Ovary (tissue), 10 donors: ENCODE measurements at places on chromosomes 12 and 14. TPM values are rescaled to one million over a fixed set of nuclear protein-coding genes. Genes with fewer than 3 reads are reported as not detected.

- no peaks in the 10 kb centered on the region for H3K4me1 ChIP-seq
- no peak overlapping the region for H3K27ac ChIP-seq
- no peaks in the 10 kb centered on the region for H3K36me3 ChIP-seq
- DNase-seq = no peak
- no peak overlapping the region for H3K4me3 ChIP-seq
- no peaks in the 10 kb centered on the region for H3K27me3 ChIP-seq
Measured at GRCh38 chr12:108517288-108518100, 2.4 kb downstream of the FICD start.

- H3K4me1 ChIP-seq = no peaks in the 10 kb centered on the region
- H3K4me3 ChIP-seq = no peak overlapping the region
- H3K27me3 ChIP-seq = no peaks in the 10 kb centered on the region
- H3K27ac ChIP-seq = no peak overlapping the region
Measured at GRCh38 chr14:92506231-92506630, 7.3 kb upstream of the RIN3 start.

DNA sequence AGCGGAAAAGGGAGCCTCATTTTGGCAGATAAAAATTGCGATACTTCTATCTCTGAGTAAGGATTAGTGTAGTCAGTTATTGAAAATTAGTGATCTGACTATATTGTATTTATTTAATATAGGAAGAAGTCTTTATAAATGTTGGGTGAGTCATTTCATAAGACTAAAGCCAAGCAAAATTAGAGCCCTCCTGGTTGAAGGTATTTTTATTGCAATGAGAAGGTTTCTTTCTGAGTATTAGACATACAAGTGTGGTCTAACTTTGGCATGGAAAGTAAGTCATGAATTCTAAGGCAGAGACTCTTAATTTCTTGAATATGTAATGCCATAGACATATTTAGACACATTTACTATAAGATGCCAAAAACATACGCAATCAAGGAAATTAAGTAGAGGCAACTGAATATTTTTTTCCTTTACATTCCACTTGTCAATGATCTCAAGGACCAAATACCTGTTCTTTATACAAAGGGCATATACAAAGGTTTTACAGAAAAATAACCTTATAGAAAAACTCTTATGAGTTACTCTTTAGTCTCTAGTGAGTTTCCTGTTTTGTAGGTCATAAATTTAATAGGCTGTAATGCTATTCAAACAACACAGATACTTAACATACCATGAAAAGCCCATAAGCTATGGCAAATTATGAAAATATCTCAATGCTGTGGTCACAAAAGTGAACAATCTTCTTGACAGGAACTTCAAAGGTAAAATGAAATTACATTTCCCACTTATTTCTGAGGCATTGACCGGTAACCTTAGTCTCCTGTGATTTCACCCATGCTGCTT, 156.6 kb upstream of the BTG1 start:
- H3K27me3 ChIP-seq = no peaks in the 10 kb centered on the region
- no peaks in the 10 kb centered on the region for H3K36me3 ChIP-seq
- H3K4me1 ChIP-seq = peaks cover 2% of the 10 kb centered on the region

The NR4A1 gene
- total RNA-seq = 748 TPM

- no peaks in the 10 kb centered on the region for H3K36me3 ChIP-seq
- peaks cover 4% of the 10 kb centered on the region for H3K4me1 ChIP-seq
- H3K27ac ChIP-seq = no peak overlapping the region
- DNase-seq = no peak
- no peaks in the 10 kb centered on the region for H3K27me3 ChIP-seq
Measured at GRCh38 chr12:116324654-116325335, 47.3 kb upstream of the MED13L start.

- H3K4me3 ChIP-seq = no peak overlapping the region
- no peak overlapping the region for H3K27ac ChIP-seq
- H3K27me3 ChIP-seq = no peaks in the 10 kb centered on the region
- H3K4me1 ChIP-seq = no peaks in the 10 kb centered on the region
- no peaks in the 10 kb centered on the region for H3K36me3 ChIP-seq
Measured at GRCh38 chr12:76144245-76144549, 59.7 kb upstream of the NAP1L1 start.

DNA sequence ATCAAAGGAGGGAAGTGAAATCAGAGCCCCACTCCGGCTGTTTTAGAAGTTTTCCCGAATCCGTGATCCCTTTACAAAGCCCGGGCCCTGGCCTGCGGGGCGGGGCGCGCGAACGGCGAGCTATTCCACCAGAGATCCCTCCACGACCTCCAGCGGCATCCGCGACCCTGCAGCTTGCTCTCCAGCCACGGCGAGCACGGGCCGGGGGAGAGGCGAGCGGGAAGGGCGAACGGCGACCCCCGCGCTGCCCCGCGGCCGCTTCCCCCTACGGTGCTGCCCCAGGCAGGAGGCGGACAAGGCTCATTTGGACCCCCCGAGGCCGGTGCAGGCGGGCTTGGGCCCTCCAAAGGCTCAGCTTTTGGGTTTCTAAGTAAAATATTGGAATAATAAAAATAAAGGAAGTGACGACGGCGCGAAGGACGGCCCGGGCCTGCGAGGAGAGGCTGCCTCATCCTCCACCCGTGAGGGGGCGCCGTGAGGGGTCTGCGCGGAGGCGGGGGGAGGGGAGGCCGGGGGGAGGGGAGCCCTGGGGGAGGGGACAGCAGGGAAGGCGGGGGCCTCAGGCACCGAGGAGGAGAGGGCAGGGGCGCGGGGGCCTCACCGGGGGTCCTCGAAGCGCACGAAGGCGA, 613 bp downstream of the SRSF9 start:
- peak overlapping the region; percentile 89 for H3K27ac ChIP-seq
- peak overlapping the region; percentile 79 for H3K4me3 ChIP-seq
- DNase-seq = peak; percentile 62
- no peaks in the 10 kb centered on the region for H3K36me3 ChIP-seq
- H3K4me1 ChIP-seq = peaks cover 9% of the 10 kb centered on the region
- no peaks in the 10 kb centered on the region for H3K27me3 ChIP-seq

The RERGL gene
- total RNA-seq = 5.7 TPM

- H3K36me3 ChIP-seq = no peaks in the 10 kb centered on the region
- DNase-seq = no peak
- H3K4me1 ChIP-seq = no peaks in the 10 kb centered on the region
- no peaks in the 10 kb centered on the region for H3K27me3 ChIP-seq
Measured at GRCh38 chr14:78530078-78530477, 359.9 kb downstream of the NRXN3 start.

DNA sequence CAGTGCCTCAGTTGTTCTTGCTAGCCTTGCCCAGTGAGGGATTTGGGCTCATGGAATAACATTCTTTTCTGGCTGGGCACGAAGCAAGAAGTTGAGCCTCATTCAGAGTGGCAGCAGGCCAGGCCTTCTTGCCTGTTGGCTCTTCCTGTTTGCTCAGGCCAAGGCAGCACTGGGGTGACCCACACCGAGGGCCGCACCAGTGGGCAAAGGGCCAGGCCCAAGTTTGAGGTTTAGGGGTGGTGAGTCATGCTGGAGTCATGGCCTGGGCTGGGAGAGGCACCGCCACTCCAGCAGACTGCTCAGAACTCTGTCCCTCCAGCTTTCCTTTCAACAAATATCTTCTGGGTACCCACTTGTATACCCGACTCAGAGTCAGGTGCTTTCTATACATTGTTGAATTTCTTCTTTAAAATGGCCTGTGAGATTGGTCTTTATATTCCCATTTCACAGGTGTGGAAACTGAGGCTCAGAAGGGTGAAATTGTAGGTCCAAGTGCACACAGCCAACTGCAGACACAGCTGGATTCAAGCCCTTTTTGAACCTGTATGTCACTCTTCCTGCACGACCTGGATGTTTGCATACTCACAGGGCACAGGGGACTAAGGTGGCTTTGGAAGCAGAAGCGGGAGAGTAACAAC, 279.4 kb downstream of the FOXN3 start:
- no peak overlapping the region for H3K4me3 ChIP-seq
- DNase-seq = peak; percentile 21
- no peaks in the 10 kb centered on the region for H3K36me3 ChIP-seq
- H3K27me3 ChIP-seq = no peaks in the 10 kb centered on the region
- no peaks in the 10 kb centered on the region for H3K4me1 ChIP-seq

The PRB2 gene
- total RNA-seq = not detected

GRCh38 chr14:86796221-86797074, 1196.5 kb downstream of the GALC start:
- no peaks in the 10 kb centered on the region for H3K4me1 ChIP-seq
- DNase-seq = no peak
- H3K36me3 ChIP-seq = no peaks in the 10 kb centered on the region
- no peak overlapping the region for H3K4me3 ChIP-seq
- no peaks in the 10 kb centered on the region for H3K27me3 ChIP-seq
- no peak overlapping the region for H3K27ac ChIP-seq

The SPIC gene
- not detected for total RNA-seq
